Astrocyte (in vitro differentiated cells and primary cell): ENCODE measurements at places on chromosomes 5 and 9. TPM values are rescaled to one million over a fixed set of nuclear protein-coding genes. Genes with fewer than 3 reads are reported as not detected.

DNA sequence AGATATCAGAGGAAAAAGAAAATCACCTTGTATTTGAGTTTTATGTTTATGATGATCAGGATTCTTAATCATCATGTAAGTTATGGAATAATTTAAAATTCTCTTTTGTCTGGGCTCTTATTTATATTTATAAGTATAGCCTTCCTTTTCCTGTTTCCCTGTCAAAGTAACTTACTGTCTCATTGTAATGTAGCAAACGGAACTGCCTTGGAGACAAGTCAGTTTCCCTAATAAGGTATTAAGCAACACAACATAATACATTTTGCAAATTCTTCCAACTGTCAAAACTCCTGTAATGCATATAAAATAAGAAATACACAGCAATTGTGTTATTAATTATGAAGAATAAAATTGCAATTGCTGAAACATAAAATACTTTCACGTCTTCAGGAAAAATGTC is 463.2 kb downstream of the MAT2B start:
- H3K4me1 ChIP-seq: no peaks in the 10 kb centered on the region
- H3K27ac ChIP-seq: no peak overlapping the region

GRCh38 chr5:148972974-148973374 is 89.9 kb downstream of the SH3TC2 start:
- H3K27ac ChIP-seq: peak overlapping the region; percentile 64
- H3K36me3 ChIP-seq: no peaks in the 10 kb centered on the region

DNA sequence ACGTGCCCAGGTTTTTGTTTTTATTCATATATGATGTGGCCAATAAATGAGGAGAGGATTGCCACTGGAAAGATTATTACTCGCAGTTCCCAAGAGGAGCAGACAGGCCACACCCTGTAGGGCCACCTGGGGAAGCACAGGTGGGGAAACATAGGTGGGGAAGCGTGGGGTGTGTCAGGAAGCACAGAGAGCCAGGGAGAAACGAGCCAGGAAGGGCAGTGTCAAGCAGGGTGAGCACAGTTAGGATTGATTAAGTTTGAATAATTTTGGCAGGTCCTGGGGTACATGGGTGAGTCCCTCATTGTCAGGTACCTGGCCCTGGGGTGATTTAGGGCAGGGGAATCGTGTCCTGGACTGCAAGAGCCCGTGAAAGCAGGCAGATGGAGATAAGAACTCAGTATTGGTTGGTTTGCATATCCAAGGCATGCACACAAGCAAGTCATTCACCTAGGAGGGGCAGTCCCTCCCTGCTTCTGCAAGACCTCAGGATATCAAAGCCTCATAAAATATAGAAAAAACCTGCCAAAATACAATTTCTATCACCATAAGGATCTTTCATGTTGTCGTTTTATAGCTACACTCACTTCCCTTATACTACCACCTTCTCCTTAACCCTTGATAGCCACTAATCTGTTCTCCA is 22.4 kb downstream of the MVB12B start:
- H3K27me3 ChIP-seq: no peaks in the 10 kb centered on the region
- no peaks in the 10 kb centered on the region for H3K4me1 ChIP-seq
- no peaks in the 10 kb centered on the region for H3K36me3 ChIP-seq
- DNase-seq: no peak
- H3K27ac ChIP-seq: no peak overlapping the region
- H3K4me3 ChIP-seq: no peak overlapping the region

DNA sequence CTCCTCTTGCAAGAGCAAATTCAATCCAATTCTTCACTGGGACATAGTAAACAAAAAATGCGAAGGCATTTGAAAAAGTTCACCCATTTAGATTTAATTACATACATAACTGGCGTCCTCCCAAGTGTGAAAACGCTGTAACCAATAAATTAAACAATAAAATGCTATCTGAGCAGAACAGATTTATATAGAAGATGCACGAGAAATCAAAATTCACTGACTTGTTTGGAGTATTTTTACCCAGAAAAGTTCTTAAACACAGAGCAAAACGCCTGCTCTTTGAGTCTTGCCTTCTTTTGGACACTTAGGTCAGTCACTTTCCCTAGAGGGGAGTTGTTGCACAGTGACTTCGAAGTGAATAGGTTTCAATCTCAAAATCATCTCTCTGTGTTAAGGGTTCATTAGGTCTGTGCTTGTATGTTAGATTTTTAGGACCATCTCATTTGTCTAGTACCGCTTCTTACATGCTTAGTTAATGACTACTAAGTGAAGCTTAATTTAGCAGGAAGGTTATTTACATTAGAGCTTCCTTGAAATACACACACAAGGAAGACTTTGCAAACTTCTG is 1.9 kb downstream of the ALDH1A1 start:
- no peak for DNase-seq
- no peak overlapping the region for H3K27ac ChIP-seq
- H3K4me3 ChIP-seq: no peak overlapping the region
- no peaks in the 10 kb centered on the region for H3K36me3 ChIP-seq
- H3K27me3 ChIP-seq: peaks cover 2% of the 10 kb centered on the region
- no peaks in the 10 kb centered on the region for H3K4me1 ChIP-seq

GRCh38 chr9:120841930-120842684 is 615 bp downstream of the PSMD5 start:
- H3K36me3 ChIP-seq: no peaks in the 10 kb centered on the region
- peak overlapping the region; percentile 89 for H3K27ac ChIP-seq
- no peaks in the 10 kb centered on the region for H3K27me3 ChIP-seq
- peak overlapping the region; percentile 90 for H3K4me3 ChIP-seq

DNA sequence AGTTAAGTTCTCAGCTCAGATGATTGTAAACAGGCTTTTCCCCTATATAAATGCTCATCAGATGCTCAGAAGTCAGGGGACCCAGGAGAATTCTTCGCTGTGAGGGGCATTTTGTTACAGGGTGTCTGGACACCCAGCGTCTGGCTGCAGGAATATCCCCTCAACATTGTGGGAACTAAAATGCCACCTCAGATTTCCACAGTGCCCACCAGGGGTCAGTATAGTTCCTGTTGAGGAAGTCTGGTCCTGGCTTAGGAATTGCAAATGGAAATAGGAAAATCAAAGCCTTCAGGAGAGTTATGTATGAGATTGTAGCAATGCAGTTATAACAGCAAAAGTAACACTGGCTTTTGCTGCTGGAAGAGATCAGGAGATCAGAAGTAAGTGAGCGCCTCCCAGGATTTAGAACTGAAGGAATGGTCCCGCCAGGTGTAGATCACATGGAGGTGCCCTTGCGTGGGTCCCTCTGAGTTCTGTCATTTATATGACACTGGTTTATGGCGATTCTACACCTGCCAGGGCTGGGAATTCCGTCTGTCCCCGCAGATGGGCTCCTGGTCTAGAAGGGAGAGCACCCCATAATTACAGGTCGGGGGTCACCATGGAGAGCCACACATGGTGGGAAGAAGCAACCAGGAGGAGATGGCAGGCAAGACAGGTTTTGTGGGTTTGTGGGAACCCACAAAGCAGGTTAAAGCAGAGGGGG is 47.1 kb upstream of the CTSL start:
- H3K27ac ChIP-seq: no peak overlapping the region
- H3K4me3 ChIP-seq: no peak overlapping the region
- H3K36me3 ChIP-seq: no peaks in the 10 kb centered on the region
- DNase-seq: peak; percentile 42
- H3K27me3 ChIP-seq: no peaks in the 10 kb centered on the region
- H3K4me1 ChIP-seq: no peaks in the 10 kb centered on the region

- H3K36me3 ChIP-seq: peaks cover 7% of the 10 kb centered on the region
- DNase-seq: peak; percentile 22
- peak within 1 kb of the TSS; percentile 58 for H3K27ac ChIP-seq
- H3K27me3 ChIP-seq: no peaks in the 10 kb centered on the region
- peak within 1 kb of the TSS; percentile 80 for H3K4me3 ChIP-seq
- H3K4me1 ChIP-seq: no peaks in the 10 kb centered on the region
Measured at GRCh38 chr5:179907556-179908324, at the start of gene TBC1D9B. Gene TBC1D9B (minus strand): TSS chr5:179907897. CDS start chr5:179907821, 76 bp downstream.

DNA sequence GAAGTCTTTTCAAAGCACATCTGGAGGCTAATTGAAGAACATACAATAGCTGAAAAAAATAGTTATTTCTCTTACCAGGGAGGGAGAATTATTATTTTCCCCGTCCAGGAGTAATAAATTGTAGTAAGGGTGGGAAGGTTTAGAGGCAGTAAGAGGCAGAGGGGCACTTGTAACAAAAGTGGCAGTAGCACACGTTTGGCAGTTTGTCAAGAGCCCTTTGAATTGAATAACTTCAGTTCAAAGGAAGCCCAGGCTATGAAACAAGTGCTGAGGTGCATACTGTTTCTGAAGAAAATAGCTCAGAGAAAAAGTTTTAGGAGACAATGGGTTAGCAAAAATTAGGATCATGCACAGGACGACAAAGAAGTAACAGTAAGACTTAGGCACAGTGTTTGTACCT is 451.3 kb downstream of the LRRC70 start:
- H3K27ac ChIP-seq: no peak overlapping the region
- no peaks in the 10 kb centered on the region for H3K36me3 ChIP-seq
- H3K4me3 ChIP-seq: no peak overlapping the region
- no peak for DNase-seq
- no peaks in the 10 kb centered on the region for H3K27me3 ChIP-seq
- no peaks in the 10 kb centered on the region for H3K4me1 ChIP-seq

GRCh38 chr9:115712981-115713380 is 440.6 kb upstream of the PAPPA start:
- DNase-seq: no peak
- H3K36me3 ChIP-seq: no peaks in the 10 kb centered on the region
- no peak overlapping the region for H3K4me3 ChIP-seq
- no peak overlapping the region for H3K27ac ChIP-seq

DNA sequence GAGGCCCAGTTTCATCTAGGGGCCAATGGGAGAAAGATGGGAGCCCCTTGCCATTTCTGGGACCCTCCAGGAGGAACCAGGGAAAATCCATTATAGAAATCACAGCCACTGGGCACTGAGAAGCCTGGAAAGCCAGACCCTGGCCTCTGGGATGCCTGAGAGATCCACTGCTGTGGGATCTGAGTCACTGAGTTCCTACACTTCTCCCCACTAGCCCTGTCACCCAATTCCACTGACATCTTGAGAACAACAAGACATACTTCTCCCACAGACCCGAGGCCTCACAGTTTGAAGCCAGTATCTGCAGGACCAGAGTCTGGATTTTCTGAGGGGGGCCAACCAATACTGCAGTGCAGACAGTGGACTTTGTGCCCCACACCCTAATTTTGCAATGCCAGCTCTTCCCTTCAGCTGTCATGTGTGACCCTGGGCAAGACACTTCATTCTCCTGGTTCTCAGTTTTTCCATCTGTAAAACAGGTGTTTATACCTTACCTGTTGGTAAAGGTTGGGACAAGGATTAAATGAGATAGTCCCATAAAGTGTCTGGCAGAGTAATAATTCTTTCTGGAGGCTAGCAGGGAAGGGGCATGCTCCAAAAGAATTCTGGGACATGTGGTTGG is 46.5 kb downstream of the CXXC5 start:
- no peaks in the 10 kb centered on the region for H3K27me3 ChIP-seq
- no peaks in the 10 kb centered on the region for H3K36me3 ChIP-seq

- H3K27ac ChIP-seq: no peak overlapping the region
- no peaks in the 10 kb centered on the region for H3K27me3 ChIP-seq
- H3K4me1 ChIP-seq: no peaks in the 10 kb centered on the region
- DNase-seq: no peak
- no peak overlapping the region for H3K4me3 ChIP-seq
- no peaks in the 10 kb centered on the region for H3K36me3 ChIP-seq
Measured at GRCh38 chr5:32679218-32679617, 31.9 kb upstream of the NPR3 start.

- no peaks in the 10 kb centered on the region for H3K4me1 ChIP-seq
- H3K27ac ChIP-seq: no peak overlapping the region
- DNase-seq: no peak
- no peak overlapping the region for H3K4me3 ChIP-seq
- H3K36me3 ChIP-seq: no peaks in the 10 kb centered on the region
Measured at GRCh38 chr9:98880311-98881015, 63.2 kb upstream of the COL15A1 start.

- no peaks in the 10 kb centered on the region for H3K4me1 ChIP-seq
- no peaks in the 10 kb centered on the region for H3K27me3 ChIP-seq
- no peaks in the 10 kb centered on the region for H3K36me3 ChIP-seq
- no peak overlapping the region for H3K27ac ChIP-seq
- no peak for DNase-seq
- H3K4me3 ChIP-seq: no peak overlapping the region
Measured at GRCh38 chr5:57042524-57042931, 90.6 kb upstream of the MIER3 start.

- no peaks in the 10 kb centered on the region for H3K36me3 ChIP-seq
- H3K27ac ChIP-seq: peak overlapping the region; percentile 97
- peak; percentile 44 for DNase-seq
- no peak overlapping the region for H3K4me3 ChIP-seq
- peaks cover 52% of the 10 kb centered on the region for H3K4me1 ChIP-seq
Measured at GRCh38 chr9:134454476-134454857, 128.2 kb downstream of the RXRA start.

Gene STPG3
- not detected in 2 replicates for total RNA-seq

Gene PDGFRB
- total RNA-seq: 78.8 and 96.6 TPM in 2 replicates

Gene LMX1B
- 0.07 and 0.45 TPM in 2 replicates for total RNA-seq

Gene IL11RA
- total RNA-seq: 22.2 and 28.0 TPM in 2 replicates

Gene DPM2
- total RNA-seq: 32.7 and 34.3 TPM in 2 replicates

Gene TTC23L
- 0.16 and 1.2 TPM in 2 replicates for total RNA-seq

Gene AQP3
- 3.2 and 4.6 TPM in 2 replicates for total RNA-seq

Gene MSMP
- not detected in 2 replicates for total RNA-seq
